Dermis blood vessel endothelial cell (primary cell): ENCODE measurements at places on chromosomes 5 and 9. TPM values are rescaled to one million over a fixed set of nuclear protein-coding genes. Genes with fewer than 3 reads are reported as not detected.

CERCAM gene
- total RNA-seq, result 25.4 and 32.9 TPM in 2 replicates

- DNase-seq, result no peak
Measured at GRCh38 chr5:157348049-157348400, 82.1 kb downstream of the CYFIP2 start.

GRCh38 chr9:123999661-124000060 lies 11.9 kb upstream of the LHX2 start:
- no peak for DNase-seq

DNA sequence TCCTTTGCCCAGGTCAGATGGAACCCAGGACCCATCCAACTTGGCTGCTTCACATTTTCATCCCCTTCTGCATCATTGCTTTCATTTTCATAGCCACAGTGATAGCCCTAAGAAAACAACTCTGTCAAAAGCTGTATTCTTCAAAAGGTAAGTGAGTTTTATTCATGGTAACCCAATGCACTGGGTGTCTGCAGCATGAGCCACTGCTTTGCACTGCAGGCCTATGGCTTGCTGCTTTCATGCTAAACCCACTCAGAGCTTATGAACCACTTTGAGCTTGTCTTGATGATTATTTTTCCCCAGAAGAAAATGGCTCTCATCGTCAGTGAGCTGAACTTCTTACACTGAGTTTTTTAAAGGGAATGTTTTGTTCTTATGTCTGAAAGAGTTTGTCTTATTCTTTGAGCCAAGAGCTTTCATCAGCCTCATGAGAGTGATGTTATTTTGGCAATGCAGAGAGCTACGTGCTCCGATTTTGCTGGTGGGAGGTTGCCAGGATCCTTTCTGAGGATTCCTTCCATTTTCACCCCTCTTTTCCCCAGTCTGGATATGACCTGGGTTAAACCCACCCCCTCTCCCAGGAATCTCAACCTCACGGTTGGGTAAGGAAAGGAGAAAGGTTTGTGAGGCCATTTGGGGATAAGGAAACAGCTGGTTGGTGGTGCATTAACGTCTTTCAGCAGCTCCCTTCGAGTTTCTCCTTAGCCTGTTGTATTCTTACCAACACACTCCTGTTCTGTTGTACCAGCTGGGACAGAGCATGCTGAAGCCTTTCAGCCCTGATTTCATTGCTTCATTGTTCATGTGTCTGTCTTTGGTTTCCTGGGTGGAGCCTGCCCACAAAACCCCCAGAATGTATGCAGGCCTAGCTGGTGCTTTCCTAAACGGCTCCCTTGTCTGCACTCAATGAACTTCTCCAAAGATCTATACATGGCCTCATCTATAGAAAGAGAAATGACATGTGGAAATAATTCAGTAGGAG lies 47.6 kb downstream of the PDCD1LG2 start:
- no peak for DNase-seq

DNA sequence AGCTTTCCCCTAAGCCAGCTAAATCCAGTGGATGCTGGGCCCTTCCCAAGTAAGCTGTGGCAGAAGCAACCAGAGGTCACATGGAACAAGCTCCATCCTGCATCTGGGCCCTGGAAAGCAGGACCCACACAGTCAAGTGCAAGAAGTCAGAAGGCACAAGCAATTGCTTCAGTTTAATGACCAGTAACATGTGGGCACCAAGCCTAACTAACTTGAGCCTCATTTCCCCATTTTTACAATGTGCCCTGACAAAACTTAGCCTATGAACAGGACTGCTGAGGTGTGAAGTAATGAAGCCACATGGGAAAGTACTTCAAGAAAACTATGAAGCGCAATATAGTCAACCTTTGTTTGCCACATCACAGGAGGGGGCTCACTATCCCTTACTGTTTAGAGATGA lies 90.5 kb downstream of the TLE1 start:
- no peak for DNase-seq

- DNase-seq, result no peak
Measured at GRCh38 chr9:94768766-94769165, 42.3 kb downstream of the AOPEP start.

GRCh38 chr5:21654-22233 lies 70.2 kb upstream of the PLEKHG4B start:
- DNase-seq, result peak; percentile 25

DNA sequence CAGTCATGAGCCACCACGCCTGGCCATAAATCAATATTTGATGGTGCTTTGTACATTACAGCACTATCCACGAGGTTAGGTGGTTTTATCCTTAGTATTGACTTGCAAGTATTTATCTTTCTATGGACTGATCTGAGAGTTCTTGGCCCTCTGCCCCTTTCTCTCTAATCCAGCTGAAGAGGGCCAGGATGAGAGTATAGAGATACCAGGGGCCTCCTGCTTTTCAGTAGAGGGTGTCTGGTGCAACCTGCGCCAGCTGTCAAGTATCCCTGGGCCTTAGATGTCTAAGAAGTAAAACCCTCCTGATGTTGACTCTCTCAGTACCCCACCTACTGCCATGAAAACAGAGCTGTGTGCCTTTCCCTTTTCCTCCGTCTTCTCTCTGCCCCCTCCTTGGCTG lies 153.4 kb downstream of the SLIT3 start:
- DNase-seq, result no peak

DNA sequence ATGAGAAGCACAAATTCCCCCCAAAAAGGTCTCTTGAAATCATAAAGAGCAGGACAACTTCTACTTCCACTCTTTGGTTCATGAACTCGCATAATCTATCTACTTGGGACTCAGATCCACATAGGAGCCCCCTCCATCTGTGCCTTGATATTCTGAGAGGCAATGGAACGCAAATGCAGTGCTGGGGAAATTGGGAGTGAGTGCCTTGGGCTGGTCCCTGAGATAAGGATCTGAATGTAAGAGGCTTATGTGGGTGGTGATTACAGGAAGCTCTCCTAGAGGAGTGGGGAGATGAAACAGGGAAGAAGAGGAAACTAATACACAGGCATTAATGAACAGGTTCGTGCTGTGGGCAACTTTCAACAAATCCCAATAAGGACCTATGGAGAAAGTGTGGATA lies 285.6 kb downstream of the RASEF start:
- DNase-seq, result no peak

GRCh38 chr9:136543280-136543679 lies 2.6 kb downstream of the NOTCH1 start:
- DNase-seq, result no peak

GRCh38 chr5:147453875-147454814 lies 55.7 kb downstream of the DPYSL3 start:
- peak; percentile 94 for DNase-seq
